ENCODE measurements at places on chromosomes 6 and 20.

- no peak for DNase-seq
Observed at GRCh38 chr6:131568726-131569125, 4.3 kb upstream of the ARG1 start.

GRCh38 chr6:37051138-37052026 lies 45.9 kb downstream of the FGD2 start:
- peak; percentile 64 for DNase-seq

DNA sequence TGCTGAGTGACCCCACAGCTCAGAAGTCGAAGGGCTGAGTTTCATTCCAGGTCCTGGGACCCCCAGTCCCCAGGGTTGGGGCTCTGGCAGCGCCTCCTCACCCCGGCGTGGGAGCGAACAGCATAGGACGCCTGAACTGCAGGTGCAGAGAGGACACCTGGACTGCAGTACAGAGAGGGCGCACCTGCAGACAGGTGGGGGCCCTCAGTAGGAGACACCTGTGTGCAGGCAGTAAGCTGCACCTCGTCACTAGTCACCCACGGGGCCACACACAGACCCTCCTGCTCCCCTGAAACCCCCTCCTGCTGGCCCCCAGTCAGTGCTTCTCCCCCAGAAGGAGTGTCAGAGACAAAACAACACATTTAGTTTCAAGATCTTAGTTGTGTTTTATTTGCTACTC lies 8.6 kb upstream of the NKAIN4 start:
- DNase-seq: no peak

GRCh38 chr20:53623454-53624211 lies 30.0 kb upstream of the ZNF217 start:
- DNase-seq: peak; percentile 85

- DNase-seq: no peak
Observed at GRCh38 chr20:36658300-36658699, 12.3 kb upstream of the SLA2 start.

DNA sequence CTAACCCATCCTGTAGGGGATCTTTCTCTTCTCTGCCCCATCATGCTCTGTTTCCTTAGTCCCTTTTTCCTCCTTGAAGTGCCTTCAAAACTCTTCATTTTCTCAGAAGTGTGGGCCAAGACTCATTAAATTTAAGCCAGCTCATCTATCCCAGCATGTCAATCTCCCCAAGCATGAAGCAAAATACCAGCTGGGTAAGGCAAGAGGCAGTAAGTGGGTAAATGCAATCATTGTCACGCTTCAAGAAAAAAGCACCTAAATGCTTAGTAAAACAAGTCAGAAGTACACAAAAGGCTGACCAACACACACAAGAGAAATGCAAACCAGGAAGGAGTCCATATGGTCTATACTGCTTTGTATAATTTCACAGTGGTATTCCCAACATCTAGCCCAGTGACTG lies 61.5 kb downstream of the COL12A1 start:
- no peak for DNase-seq

DNA sequence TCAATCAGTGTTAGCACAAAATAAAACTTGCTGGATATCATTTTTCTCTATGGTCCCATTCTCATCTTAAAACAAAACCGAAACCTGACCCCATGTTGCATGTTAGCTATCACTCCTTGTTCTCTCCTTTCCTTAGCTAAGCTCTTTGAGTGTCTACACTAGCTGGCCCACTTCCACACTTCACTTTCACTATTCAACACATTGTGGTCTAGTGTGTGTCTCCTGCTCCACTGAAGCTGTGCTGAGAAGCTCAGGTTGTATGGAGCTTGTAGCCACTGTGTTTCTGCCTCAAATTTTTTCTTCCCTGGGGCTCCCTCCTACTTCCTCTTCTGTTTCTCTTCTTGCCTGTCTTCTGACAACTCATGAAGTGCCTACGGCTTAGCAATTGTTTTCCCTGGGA lies 223.0 kb downstream of the NKAIN2 start:
- no peak for DNase-seq

- no peak for DNase-seq
Observed at GRCh38 chr6:144758602-144759001, 473.5 kb downstream of the UTRN start.

- no peak for DNase-seq
Observed at GRCh38 chr6:22680950-22681349, 111.6 kb downstream of the HDGFL1 start.

GRCh38 chr6:101845621-101846020 lies 452.1 kb downstream of the GRIK2 start:
- DNase-seq: no peak

DNA sequence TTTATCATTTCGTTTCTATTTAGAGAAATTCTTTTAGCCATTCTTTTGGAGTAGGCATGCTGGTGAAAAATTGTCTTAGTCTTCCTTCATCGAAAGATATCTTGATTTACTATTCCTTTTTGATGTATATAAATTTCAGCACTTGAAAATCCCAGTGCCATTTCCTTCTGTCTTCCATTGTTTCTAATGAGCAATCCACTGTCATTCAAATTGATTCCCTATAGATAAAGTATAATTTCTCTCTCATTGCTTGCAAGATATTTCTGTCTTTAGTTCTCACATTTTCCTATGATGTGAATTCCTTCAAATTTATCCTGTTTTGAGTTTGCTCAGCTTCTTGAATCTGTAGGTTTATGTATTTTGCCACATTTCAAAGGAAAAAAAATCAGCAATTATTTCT lies 251.1 kb upstream of the CHD6 start:
- DNase-seq: no peak

GRCh38 chr6:112827793-112828192 lies 480.7 kb downstream of the RFPL4B start:
- DNase-seq: no peak

DNA sequence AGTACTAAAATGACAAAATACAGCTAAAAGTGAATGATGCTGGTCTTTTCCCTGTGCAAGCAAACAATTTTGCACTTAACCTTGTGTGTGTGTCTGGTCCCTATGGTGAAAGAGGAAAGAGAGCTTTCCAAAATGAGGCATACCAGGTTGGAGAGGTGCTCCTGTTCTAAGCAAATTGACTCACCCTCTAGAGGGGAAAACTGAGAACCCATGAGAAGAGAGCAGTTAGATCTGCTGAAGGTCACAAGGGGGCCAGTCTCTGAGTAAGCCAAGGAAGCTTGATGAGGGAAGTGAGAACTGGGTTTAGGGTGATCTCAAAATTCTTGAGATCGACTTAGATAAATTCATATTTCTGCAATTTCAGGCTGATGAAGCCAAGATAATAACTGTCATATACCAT lies 157.5 kb upstream of the TBX18 start:
- no peak for DNase-seq

GRCh38 chr6:33716379-33716778 lies 4.9 kb upstream of the UQCC2 start:
- DNase-seq: no peak

- DNase-seq: no peak
Observed at GRCh38 chr20:53243152-53243551, 271.0 kb downstream of the TSHZ2 start.

GRCh38 chr6:163461696-163462095 lies 47.2 kb downstream of the QKI start:
- DNase-seq: no peak

GRCh38 chr6:110233770-110234374 lies 53.6 kb downstream of the CDC40 start:
- DNase-seq: no peak
